Foreskin fibroblast (primary cell): ENCODE measurements at places on chromosomes 7 and 10.
A peak's percentile ranks its signal among the peaks of the same experiment; 100 is the strongest.

- peak; percentile 91 for DNase-seq
These were observed 7.8 kb upstream of the GLI3 start for GRCh38 chr7:42244828-42245227.

DNA sequence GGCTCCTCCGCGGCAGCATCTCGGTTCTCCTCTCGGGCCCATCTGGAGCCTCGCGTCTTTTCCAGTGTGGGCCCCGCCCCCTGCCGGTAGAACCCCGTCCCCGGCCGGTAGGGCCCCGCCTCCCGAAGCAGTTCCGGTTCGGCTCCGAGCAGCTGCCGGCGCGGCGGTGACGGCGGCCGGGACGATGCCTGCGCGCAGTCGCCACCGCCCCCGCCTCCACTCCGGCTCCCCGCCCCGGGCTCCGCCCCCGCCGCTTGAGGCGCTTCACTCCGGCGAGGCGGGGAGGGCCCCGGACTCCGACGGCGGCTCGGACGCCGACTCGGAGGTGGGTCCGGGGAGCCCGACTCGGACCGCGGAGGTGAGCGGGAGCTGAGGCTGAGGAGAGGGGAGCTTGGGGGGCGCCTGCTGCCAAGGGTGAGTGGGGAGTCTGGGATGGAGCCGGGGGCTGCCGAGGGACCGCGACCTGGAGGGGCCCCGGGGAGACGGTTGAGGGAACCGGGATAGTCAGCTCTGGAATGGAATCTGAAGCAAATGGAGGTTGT lies at the start of gene SAMD8:
SAMD8 (plus strand) TSS at position 292 of the 542 bp plus-strand sequence. CDS start 38,873 bp downstream, outside the sequence.
- DNase-seq, result peak; percentile 94

DNA sequence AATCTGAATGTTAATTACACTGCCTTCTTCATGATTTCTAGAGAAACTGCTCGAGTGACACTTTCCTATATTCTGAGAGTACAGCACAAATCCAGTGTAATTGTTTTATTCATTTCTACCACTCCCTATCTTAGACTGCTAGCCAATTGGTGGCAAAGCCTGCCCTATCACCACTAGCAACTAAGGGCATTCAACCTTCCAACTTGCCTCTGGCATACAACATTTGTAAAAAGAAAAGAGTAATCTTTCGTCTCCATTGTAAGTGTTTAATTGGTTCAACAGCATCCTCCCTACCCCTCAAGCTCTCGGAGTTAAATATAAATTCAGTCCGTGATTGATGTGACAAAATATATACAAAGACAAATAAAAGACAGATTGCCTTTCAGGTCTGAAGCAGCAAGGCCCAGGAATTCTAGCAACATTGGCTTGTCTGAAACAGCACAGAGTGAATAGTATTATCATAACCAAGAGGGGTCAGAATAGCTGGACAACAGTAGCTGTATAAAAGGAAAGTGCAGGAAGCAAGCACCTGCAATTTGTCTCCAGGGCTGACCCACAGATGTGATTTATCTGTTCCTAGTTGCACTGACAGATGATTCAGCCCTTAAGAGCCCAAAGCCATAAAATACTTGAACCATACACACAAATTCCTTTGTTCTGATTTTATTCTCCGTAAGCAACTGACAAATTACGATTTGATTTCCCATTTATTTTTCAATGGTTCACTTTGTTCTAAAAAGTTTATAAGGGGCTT lies 47.6 kb upstream of the ANKRD1 start:
- DNase-seq, result peak; percentile 91

DNA sequence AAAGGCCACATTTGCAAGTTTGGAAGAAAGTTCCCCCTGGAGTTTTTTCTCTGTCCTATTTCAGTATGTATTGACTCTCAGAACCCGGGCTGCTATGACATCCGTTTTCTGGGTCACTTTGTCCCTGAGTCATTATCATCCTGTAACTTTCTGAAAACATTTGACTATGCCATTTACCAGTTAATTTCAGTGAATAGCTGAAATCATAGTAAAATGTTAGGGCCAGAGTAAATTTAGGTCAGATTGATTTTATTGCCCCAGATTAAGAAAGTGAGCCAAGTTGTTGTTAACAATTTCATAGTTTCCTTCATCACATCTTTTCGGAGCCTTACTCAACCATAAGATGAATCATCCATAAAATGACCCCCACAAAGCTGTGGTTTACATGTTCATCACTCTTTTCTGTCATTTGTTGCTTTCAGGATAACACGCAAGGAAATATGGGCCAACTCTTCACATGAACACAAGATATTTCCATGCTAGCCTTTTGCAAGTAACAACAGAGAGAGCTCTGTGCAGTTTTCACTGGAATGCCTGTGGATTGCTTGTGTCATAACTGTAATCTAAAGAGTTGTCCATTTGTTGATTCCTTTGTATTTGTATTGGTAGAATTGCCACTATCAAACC lies 3.9 kb upstream of the MACC1 start:
- peak; percentile 86 for DNase-seq

GRCh38 chr10:12750526-12751201 lies 250.8 kb downstream of the CCDC3 start:
- DNase-seq, result no peak

- DNase-seq, result no peak
These were observed 8.8 kb upstream of the ZNF248 start for GRCh38 chr10:37865957-37866803.

DNA sequence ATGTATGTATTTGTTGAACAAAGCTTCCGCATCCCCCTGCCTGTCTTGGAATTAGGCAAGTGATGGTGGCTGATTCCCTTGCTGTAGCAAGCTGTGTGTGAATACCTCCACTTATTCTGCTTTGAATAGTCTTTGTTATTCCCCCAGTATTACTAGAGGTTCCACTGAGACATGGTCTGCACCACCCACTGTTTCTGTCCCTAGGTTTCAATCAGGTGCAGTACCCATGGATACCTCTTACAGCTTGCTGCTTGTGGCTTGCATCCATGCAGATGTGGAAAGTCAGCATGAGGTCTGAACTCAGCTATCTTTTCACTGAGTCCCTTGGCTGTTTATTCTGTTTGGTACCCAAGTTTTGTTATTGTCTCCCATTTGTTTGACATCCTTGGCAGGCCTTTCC lies 447.4 kb downstream of the GRM8 start:
- no peak for DNase-seq

DNA sequence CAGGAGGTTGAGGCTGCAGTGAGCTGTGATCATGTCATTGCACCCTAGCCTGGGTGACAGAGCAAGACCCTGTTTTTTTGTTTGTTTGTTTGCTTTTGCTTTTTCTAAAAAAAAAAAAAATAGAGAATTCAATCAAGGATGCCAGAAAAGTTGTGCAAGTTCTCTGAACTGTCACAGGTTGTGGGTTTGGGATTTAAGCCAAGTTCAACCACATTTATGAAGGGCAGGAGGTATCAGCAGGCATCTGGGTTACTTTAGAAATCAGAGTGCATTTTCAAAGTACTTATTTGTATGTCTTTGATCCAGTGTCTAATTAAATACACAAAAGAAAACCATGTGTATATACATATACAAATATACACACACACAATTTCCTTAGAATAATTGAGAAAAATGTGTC lies 151.2 kb upstream of the MINDY3 start:
- no peak for DNase-seq

DNA sequence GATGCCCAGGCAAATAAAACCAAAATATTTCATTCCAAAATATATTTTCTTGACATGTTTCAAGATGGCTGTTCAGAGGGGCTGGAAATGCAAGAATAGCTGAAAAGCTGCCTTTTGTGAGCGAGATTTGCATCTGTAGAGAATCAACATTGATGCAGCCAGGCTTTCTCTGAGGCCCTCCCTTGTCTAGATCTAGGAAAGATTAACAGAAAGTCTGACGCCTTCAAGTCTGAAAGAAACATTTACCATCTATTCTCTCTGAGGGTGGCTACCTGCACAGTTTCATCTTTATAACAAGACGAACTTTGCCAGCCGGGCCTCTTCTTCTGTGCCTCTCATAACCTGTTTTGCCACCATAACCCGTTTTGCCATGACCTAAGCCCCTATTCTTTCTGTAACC lies 170.2 kb downstream of the AKR1D1 start:
- DNase-seq, result no peak

GRCh38 chr10:99711129-99711719 lies 20.7 kb downstream of the COX15 start:
- DNase-seq, result peak; percentile 55

- DNase-seq, result no peak
These were observed 74.3 kb upstream of the MKX start for GRCh38 chr10:27819781-27820531.

DNA sequence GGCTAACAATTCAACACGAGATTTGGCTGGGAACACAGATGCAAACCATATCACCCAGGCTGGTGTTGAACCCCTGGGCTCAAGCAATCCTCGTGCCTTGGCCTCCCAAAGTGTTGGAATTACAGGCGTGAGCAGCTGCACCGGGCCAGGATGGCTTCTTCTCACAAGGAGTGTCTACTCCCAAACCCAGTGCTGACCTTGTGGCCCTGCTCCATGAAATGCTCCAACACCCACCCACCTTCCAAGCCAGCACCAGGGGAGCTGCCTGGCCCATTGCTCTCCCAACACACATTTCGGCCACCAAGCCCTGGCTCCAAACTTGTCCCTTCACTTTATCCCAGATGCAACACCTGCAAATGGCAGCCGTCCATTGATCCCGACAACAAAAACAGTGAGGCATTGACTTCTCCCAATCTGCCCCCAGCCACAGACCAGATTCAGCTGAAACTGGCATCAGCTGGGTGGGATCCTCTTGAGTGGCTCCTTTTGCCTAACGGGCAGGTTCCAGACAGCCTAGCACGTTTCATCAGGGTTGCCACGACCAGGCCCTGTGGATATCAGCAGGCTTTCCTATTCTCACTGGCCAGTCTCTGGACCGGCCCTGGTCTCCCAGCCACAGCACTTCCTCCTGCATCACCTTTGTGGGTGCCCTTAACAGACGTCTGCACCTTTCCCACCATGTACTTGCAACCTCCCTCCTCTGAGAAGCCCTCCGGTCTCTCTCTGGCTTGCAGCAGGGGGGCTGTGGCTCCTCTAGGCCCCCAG lies 105.7 kb upstream of the CARD11 start:
- DNase-seq, result no peak

- DNase-seq, result no peak
These were observed 67.1 kb downstream of the HK1 start for GRCh38 chr10:69345402-69345801.

DNA sequence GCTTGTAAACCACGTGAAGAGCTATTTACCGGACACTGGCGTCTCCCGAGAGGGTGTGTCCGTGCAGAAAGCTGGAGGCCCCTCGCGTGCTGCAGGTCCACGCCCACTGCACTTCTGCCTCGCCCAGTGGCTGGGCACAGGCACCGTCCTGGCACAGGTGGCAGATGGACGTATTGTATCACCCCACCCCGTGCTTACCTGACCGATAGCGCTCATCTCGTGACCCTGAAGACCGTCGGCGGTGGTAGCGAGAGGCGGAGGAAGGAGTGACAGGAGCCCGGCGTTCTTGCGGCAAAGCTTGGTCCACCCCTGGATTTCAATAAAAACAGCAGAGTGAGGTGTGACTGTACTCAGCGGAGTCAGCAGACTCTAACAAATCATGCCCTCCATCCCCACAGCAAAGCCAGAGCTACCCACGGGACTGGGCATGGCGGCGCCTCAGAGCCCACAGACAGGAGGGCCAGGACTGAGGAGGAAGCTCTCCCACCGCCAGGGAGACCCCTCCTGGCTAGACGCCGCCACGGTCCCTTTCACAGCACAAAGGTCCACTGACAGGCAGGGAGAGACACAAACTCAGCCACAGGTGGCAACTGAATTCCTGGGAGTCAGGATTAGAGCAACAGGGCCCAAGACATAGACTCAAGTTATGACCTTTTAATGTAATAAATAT lies 217.1 kb downstream of the DIP2C start:
- DNase-seq, result no peak

DNA sequence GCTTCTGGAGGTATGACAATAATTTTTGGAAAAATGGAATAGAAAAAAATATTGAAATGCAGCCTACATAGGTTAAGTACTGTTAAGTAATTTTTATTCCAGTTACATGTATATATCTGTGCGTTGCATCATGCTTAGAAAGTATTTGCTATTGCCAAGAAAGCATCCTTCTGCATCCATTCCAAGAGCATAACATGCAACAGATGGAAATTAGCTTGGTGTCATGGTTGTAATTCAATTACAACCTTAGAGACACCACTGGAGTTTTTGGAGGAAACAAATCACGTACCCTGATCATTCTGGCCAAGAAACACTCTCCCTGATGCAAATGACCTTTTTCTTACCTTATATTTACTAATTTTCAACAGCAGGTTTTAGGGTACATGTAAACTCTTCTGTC lies 1.7 kb downstream of the AKR1B1 start:
- peak; percentile 66 for DNase-seq

DNA sequence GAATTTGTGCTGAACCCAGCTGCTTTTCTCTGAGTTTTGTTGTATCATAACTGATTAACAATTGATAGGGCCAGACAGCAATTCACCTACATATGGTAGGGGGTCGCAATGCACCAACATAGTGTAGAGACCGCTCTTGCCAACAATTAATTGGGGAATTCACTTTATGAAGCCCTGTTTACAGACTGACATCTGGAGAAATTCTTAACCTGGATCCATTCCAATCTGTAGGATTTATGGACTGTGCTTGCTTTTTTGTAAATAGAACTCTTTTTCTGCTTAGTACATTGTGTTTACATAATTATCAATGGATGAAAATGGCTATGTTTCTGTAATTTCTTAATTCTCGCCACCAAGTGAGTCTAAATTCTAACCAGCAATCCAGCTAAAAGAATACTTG lies 311.7 kb upstream of the BMPER start:
- no peak for DNase-seq

DNA sequence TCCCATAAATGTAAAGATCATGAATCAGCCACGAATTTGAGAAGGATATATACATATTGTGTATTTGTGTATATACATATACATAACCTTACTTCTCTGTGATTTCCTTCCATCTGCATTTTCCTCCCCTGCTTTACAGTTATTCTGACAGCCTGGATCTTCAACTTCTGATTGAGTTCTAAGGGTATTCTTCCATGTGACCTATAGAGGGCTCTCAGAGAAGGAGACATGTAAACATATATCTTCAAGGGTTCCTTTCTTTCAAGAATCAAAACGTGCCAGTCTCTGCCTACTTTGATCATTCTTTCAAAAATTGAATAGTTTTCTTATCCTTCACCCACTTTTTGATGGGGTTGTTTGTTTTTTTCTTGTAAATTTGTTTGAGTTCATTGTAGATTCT lies 453.7 kb upstream of the POT1 start:
- DNase-seq, result no peak

GRCh38 chr10:100043796-100044195 lies 34.0 kb upstream of the DNMBP start:
- DNase-seq, result peak; percentile 36

- peak; percentile 20 for DNase-seq
These were observed 10.0 kb downstream of the SFTPD start for GRCh38 chr10:79938728-79939406.

DNA sequence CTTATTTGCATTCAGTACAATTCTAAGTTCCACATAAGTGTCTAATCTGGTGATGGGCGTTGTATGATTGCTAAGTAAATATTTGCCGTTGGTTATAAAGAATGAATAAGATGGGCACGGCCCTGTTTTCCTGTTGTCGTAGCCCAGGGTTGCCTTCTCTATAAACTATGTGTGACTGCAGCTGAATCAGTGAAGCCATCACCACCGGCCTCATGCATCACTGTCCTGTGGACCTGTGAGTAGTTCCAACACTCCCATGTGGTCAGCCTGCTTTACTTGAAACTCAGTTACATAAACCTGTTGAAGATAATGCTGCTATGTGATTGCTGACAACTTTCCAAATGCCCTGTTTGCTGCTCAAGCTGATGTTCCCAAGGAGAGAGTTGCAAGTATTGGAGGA lies 21.6 kb upstream of the KLF6 start:
- DNase-seq, result peak; percentile 94

GRCh38 chr7:158125091-158125490 lies 462.5 kb downstream of the PTPRN2 start:
- no peak for DNase-seq

GRCh38 chr10:4686644-4686996 lies 139.4 kb upstream of the AKR1E2 start:
- DNase-seq, result peak; percentile 33
